ENCODE measurements at places on chromosomes 4 and X. TPM values are rescaled to one million over a fixed set of nuclear protein-coding genes. Genes with fewer than 3 reads are reported as not detected.

Gene LRAT
- 57.1 TPM for total RNA-seq

Gene RHOH
- total RNA-seq = 3.7 TPM

Gene TKTL2
- total RNA-seq = 0.07 TPM

Gene TBX22
- 0.24 TPM for total RNA-seq

Gene PABPC1L2B
- total RNA-seq = 0.19 TPM

Gene SPANXB1
- total RNA-seq = not detected

Gene SPATA18
- 2.5 TPM for total RNA-seq

Gene CLDN22
- total RNA-seq = not detected

Gene GJB1
- not detected for total RNA-seq

Gene CLDN2
- total RNA-seq = not detected

Gene BEX5
- 22.4 TPM for total RNA-seq

Gene CXCL6
- 9.5 TPM for total RNA-seq

Gene CXorf49B
- total RNA-seq = not detected

GRCh38 chrX:78199851-78200250 is 60.4 kb upstream of the TAF9B start:
- peak; percentile 3 for DNase-seq

- DNase-seq = no peak
Measured at GRCh38 chr4:183411291-183411861, 33.1 kb upstream of the CDKN2AIP start.

DNA sequence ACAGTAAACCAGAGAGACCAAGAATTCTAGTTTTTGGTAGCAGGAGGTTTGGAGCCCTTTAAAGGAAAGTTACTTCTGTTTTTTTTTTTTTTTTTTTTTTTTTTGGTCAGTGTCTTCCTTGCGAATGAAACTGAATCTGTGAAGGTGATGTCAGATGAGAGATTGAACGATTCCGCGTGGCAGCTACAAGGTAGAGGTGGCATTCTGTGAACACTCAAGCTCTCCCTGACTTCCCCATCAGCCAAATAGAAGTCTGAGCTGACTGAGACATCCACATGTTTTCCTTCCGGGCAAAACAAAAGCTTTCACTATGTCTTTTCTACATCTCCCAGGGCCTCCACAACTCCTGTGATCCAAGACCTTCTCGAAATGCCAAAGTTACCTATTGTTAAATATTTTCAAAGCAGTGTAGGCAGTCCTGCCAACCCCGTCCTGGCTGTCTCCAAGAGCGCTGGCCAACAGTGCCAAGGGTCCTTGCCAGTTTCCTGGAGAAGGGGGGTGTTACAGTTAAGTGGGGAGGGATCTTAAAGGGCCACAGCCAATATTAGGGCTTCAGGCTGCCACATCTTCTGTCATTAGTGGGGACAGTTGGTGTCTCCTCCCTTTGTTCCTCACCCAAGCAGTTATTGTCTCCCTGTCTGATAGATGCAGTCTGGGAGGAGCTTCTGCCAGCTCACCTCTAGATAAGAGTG is 102.9 kb upstream of the SLC34A2 start:
- no peak for DNase-seq

DNA sequence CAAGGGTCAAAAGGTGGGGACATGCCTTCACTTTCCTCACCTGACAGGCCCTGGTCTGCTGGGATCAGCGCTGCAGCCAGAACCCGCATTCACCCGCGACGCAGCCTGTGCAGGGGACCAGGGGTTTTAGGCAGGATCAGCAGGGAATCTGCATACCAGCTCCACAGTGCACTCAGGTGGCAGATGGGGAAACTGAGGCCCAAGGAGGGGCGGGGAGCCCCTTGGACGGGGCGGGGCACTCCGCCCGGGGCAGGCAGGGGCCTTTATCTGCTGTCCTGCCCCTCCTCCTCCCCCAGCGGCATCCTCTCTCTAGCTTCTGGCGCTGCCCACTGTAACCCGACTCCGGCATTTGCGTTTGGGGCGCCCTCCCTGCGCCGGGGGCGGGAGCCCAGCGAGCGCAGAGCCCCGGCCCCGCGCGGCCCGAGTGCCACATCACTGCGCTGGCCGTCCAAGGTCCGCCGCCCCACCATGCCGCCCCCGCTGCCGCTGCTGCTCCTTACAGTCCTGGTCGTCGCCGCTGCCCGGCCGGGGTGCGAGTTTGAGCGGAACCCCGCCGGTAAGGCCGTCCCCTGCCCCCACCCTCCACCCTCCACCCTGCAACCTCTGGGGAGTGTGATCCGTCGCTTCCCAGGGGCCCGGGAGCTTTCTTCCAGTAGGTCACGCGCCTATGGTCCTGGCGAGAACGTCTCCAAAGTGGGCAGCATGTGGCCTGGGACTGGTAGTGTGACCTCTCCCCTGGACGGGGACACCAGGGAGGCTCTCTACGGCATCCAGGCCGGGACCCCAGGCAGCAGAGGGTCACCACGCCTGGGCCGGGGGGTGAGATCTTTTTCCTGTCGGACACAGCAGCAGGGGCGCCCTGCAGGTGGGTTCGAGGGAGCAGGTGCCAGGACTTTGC is at the start of gene CPZ:
CPZ (plus strand) TSS at position 400 of the 898 bp plus-strand sequence; CDS start at position 469, 69 bp downstream.
- peak; percentile 88 for DNase-seq

- no peak for DNase-seq
Measured at GRCh38 chr4:183323295-183323694, 1.1 kb upstream of the CLDN24 start.

DNA sequence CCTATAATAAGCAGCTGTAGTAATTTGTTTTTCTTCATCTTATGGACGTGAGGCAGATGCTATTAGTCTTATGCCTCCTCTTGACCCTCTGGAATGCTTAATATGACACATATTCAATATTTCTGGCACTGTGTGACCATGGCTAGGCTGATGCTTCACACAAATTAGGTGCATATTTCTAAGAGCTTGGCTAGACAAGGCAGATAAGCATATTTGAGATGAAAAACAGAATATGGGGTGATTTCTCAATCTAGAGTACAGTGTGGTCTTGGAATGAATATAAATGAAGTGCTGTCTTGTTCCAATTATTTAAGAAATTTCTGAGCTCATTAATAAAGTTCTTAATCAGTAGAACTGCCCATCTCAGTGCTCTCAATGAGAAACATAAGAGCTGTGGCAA is 156.2 kb downstream of the NPNT start:
- DNase-seq = no peak

GRCh38 chrX:39705290-39705689 is 392.5 kb downstream of the BCOR start:
- peak; percentile 29 for DNase-seq

DNA sequence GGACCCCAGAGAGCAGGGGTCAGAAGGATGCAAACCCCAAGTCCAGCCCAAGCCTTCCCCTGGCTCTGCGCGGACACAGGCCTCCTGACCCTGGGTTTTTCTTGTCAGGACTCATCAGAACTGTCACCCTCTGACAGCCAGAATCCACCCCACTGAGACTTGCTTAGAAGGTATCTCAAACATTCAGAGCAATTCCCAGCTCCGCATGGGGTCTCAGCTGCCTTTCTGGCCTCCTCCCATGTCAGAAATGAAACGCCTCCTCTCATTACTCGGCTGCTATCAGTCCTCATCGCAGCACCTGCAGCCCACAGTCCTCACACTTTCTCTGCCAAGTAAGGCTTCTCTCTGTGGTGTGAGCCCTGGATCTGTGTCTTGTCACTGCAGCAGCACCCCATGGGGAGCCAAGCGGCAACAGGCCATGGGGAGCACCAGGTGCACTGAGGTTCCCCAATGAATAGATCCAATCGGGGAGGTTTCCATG is 97.8 kb downstream of the WFS1 start:
- DNase-seq = peak; percentile 82

GRCh38 chr4:53686521-53686920 is 95.2 kb upstream of the LNX1 start:
- no peak for DNase-seq

DNA sequence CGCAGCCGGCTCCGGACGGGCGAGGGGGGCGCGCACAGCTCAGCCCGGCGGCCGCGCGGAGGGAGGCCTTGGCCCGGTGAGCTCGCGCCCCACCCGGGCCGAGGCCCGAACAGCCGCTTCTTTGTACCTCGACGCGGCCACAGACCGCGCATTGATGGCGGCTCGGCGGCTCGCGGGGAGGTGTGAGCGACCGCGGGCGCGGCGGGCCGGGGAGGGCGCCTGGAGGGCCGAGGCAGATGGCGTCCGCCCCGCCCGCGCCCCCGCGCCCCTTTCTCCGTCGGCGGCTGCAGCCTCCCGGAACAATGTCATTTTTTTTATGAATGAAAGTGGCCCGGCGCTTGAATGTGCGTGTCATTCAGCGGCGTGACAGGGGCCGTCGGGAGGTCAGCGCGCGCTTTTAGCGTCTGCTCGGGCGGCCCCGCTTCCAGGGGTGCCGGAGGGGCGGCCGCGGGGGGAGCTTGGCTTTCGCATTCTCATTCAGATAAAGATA is 1.8 kb downstream of the FGFR3 start:
- no peak for DNase-seq

- DNase-seq = no peak
Measured at GRCh38 chr4:36326476-36327029, 45.1 kb downstream of the DTHD1 start.

DNA sequence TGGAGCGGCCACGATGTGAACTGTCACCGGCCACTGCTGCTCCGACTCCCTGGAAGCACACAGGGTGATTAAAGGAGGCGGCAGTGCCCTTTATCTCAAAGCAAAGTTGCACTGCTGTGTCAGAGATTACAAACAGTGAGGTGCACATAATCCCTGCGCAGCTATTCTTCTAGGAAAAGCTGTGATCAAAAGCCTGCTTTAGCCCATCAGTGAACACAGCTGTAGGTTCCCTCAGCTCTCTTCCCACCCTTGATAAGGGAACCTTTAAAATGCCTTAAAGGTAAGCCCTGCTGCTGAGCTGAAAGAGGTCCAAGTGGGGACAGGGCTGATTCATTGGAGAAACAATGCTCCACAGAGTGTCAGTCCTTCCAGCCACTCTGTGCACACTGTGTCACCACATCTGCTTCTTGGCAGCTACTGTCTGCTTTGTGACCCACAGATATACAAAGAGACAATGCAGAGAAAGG is 127.6 kb downstream of the EIF4E start:
- no peak for DNase-seq

DNA sequence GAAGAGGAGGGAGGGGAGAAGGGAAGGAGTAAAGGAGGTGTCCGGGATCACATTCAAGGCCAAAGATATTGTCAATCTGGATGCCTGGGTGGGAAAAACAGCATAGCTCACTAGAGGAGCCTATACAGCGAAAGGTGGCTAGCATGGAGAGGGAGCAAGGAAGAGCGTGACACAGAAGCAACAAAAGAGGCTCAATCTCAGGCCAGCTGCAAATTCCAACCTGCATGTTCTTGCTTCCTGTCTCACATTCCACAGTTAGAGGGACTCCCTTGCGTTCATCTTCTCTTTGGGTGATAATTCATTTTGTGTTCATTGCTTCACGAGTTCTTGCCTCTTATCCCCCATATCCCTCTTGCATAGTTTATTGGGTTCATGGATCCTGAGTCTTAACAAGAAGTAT is 3.0 kb upstream of the CLNK start:
- peak; percentile 58 for DNase-seq

DNA sequence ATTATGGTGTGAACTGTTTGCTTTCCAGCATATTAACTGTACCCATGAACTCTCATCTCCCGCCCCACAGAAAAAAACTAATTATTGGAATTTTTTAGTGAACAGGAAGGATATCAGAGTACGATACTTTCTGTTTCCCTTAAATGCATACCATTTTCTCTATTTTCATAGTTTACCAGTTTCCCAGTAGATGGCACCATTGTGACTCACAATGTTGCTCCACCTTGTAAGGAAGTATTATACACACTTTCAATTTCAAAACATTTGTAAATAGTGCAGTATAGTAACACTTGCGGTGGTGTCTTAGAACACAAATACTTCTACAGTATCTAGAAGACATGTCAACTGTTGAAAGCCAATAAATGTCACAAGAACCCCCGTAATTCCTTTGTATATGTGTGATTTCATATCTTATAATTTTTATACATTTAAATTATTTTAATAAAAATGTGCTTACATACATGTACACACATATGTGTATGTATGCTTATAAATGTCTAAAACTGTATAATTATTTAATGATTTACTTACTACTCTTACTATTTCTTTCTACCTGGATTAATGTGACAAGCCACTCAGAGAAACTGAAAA is 167.3 kb downstream of the SLIT2 start:
- peak; percentile 48 for DNase-seq

GRCh38 chrX:54043541-54044125 is 640 bp downstream of the PHF8 start:
- DNase-seq = peak; percentile 49

DNA sequence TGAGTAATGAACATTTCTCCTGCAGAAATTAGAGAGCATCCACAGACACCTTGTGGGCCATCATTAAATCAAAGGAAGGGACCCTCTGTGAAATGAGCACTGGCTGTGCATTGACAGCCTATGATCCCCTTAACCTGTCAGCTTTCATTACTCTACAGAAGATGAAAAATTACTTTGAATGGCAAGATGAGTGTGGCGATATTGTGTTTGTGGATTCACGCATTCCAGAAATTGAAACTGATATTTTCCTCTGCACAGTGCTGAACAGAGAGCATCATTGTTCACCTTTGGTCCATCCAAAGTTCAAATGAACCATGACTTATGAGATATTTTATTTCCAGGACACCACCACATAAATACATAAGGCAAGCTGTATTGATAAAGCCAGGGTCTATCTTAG is 374.8 kb upstream of the ANXA10 start:
- DNase-seq = no peak

DNA sequence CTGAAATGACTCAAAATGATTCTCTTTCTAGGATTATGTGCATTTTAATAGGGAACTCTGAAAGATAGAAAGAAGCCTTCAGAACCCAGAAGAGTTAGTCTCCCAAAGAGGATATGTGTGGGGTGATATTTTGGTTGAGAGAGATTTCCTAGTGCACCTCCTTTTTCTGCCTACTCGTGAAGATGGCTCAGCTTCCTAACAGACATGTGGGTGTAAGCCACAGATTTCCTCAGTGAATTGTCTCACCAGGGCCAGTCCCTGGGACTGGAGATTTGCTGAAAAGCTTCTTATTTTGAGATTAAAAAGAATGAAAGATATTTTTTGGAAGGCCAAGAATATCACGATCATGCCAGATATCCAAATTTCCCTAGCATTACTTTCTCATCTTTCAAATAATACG is 42.8 kb downstream of the MAGEB17 start:
- no peak for DNase-seq

- DNase-seq = no peak
Measured at GRCh38 chr4:8740666-8741395, 130.8 kb downstream of the HMX1 start.

DNA sequence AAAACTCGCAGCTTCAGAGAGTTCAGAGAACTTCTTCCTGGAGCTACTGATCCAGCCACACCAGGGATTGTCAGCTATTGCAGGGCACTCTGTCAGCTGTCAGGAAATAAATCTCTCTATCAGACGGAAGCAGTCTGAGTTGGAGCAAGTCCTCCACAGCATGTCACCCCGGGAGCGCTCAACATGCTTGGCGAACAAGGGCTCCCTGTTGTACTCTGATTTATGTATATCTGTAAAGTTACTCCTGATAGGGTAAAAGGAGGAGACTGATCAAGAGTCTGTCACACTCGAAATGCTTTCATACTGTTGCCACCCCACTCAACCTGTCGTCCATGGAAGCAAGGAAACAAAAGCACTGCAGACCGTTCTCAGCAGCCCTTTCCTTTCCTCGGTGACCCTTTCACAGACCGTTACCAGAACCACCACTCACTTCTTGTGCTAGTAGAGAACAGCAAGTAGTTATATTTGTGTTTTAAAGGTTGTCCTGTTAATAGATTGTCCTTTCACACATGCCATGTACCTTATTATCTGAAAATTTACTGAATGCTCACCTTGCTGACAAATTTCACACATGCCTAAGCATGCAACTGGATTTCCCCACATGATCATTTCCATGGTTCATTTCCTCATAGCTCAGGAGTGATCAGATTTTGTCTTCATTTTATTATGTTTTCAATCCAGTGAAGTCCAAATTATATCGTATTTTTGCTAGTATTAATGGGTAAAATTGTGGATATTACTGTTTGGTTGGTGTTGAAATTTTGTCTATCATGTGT is 2108.9 kb upstream of the TENM3 start:
- DNase-seq = peak; percentile 30
